ENCODE measurements at places on chromosomes 6 and 20.

DNA sequence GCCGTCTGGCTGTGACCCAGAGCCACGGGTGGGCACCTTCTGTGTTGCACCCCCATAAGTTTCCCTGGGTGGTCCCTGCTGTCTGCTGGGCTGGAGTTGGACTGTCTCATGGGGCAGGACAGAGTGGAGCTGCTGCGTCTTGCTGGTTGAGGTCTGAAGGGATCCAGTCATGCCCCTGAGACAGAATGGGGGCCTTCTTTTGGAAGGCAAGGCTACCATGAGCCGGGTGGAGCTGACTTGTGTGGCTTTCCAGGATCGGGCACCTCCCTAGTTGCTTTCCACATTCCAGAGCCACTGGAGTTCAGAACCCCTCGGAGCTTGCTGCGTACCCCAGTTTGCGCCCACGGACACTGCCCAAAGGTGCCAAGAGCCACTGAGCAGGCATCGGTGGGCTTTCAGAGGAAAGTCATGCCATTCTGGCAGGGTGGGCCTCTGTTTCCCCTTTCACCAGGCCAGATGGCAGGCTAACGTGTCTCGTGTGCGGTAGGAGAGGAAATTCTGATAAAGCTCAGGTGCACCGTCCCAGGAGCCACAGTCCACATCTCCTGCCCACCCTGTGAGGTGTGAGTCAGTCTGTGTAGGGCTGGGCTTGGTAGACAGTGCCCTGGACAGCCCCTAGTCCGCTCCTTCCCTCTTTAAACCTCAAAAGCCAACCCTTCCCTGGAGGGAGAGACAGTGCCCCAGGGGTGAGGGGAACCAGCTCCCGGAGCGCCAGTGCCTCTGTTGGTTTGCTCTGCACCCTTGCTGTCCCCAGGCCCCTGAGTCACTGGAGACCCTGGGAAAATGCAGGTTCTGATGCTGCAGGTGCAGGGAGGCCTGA lies 125.3 kb downstream of the SYCP2 start:
- no peak for DNase-seq

- DNase-seq: no peak
Observed at GRCh38 chr6:64081453-64081852, 445.9 kb downstream of the PHF3 start.

GRCh38 chr6:88238065-88238464 lies 71.9 kb upstream of the CNR1 start:
- DNase-seq: peak; percentile 58

- no peak for DNase-seq
Observed at GRCh38 chr6:70797625-70798024, 129.9 kb downstream of the SMAP1 start.

DNA sequence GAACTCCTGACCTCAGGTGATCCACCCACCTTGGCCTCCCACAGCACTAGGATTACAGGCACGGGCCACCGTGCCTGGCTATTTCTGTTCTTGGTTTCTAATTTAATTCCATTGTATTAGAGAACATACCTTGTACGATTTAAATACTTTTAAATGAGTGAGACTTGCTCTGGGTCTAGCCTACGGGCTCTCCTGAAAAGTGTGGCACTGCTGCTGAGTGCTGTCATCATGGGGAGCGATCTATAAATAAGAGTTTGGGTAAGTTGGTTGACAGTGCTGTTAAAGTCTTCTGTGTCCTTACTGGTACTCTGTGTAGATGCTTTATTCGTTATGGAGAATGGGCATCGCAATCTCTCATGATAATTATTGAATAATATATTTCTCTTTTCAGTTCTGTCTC lies 35.0 kb upstream of the BHLHE23 start:
- DNase-seq: no peak

DNA sequence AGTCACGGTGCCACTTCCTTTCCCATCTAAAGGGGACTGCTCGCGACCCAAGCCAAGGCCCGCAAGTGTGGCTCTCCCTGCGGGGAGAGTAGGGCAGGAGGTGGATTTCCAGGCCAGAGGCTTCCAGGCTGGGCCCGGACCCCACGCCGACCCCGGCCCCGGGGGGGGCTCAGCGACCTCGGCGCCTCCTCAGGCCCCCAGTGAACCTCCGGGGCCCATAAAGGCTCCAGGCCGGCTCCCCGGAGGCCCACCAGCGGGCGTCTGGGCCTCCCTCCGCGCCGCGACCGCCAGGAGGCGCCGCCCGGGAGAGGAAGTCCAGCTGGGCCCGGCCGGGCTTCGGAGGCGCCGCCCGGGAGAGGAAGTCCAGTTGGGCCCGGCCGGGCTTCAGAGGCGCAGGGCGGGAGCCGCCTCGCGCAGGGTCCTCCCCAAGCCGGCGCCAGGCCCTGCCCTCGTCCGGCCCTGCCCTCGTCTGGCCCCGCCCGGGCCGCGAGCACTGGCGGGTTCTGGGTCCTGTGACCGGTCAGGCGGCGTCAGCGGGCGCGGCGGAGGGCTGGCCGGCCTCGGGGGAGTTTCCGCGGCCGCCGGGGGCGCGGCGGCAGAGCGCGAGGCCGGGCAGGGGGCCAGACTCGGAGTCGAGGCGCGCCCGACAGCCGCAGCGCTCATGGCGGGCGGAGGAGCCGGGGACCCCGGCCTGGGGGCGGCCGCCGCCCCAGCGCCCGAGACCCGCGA lies at the start of gene RAB32:
Gene RAB32 (plus strand): TSS at position 623 of the 729 bp plus-strand sequence. CDS start 39 bp downstream, at position 662.
- DNase-seq: peak; percentile 89

DNA sequence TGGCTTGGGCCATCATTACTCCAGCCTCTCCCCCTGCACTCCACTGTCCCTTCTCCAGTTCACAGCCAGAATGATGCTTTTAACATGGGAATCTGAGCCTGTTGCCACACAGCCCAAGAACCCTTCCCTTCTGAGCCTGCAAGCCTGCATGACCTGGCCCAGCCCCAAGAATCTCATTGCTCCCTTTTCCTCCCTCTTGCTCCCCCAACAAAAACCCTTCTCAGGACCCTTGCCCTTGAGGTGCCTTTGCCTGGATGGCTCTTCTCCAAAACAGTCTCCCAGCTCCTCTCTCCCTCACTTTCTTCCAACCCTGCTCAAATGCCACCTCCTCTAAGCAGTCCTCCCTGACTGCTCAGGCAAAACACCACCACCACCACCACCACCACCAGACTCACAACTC lies 157.2 kb downstream of the ANKRD60 start:
- DNase-seq: no peak

DNA sequence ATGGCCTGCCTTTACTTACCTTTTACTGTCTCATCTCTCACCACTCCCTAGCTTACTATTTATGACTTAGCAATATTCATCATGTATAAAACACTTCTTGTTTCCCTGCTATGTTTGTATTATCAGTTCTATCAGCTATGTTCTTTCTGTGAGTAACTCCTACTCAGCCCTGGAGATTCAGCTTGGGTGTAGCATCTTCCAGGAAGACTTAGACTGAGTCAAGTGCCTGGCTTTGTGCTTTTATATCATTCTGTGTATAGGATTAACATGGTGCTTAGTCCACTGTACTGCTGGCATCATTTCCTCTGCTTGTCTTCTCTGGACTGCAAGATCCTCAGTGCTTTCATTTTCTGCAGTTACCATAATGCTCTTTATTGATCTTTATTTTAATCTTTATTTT lies 257.8 kb downstream of the BTBD3 start:
- DNase-seq: no peak

DNA sequence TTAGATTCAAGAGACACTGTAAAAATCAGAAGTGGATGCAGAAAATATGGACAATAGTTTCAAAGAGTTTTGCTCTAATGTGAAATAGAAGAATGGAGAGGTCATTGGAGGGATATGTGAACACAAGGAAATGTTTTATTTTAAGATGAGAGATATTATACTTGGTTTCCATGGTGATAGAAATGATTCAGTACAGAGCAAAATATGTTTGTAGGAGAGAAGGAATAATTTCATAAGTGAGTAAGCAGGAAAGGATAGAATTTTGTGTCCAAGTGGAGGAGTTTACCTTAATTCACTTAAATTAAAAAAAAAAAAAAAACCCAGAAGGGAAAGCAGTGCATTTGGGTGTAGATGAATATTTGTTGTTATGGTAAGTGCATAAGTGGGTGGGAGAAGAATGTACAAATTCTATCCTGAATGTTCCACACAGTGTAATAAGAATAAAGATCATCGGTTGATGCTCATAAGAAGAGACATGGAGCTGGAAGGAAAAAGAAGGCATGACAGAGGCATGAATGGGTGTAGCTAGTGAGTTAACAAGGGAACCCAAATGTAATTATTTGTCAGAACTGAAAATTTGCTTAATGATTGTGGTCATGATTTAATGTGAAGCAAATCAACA lies 688.9 kb upstream of the GJE1 start:
- no peak for DNase-seq

GRCh38 chr20:20363434-20363798 lies 4.5 kb upstream of the INSM1 start:
- no peak for DNase-seq

- DNase-seq: no peak
Observed at GRCh38 chr20:19380211-19380610, 167.8 kb downstream of the SLC24A3 start.

- no peak for DNase-seq
Observed at GRCh38 chr6:133787859-133788505, 100.9 kb upstream of the TCF21 start.

DNA sequence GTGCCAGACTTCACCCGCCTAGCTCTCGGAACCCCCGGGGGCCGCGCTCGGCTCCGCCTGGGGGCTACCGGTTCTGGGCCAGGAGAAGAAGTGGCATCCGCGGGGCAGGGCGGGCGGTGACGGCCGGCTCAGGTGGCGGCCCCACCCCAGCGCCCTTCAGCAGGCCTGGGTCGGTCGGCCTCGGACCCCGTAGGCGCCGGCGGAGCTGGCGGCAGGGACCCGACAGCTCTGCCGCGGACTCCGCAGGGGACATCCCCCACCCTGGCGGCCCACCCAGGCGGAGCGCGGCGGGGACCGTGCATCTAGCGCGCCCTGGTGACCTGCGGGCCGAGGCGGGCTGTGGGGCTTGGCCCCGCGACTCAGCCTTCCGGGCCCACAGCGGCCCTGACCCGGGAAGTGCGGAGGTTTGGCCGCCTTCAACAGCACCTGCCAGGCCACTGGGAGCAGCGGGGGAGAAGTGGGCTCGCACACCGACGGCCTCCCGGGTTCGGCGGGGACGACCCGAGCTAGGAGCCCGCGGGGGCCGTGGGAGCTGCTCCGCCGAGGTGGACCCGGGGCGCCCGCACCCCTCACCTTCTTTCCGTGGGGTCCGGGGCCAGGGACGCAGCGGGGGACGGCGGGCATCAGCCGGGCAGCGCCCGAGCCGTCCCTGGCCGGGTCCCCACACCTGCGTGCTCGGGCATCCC lies 87.1 kb downstream of the TMEM242 start:
- no peak for DNase-seq

GRCh38 chr6:135113860-135114259 lies 59.2 kb upstream of the HBS1L start:
- DNase-seq: no peak

GRCh38 chr6:129059650-129060049 lies 176.7 kb downstream of the LAMA2 start:
- DNase-seq: peak; percentile 35

DNA sequence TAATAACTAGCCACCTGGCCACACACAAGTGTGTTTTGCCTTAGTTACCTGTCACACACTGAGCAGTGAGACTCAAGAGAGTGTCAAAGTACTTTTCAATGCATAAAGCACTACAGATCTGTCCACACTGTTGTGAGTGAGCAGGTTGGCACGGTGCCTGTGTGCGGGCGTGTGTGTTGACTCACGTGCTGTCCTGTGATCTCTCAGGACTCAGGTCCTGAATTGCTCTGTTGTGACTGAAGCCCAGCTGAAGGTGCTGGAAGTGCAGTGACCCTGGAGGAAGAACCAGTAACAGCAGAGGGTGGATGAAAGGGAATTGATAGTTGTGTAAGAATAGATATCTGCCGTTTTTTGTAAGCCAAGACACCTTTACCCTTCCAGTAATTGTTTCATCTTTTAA lies 18.3 kb downstream of the SLC16A10 start:
- peak; percentile 81 for DNase-seq

GRCh38 chr20:20448881-20449280 lies 81.0 kb downstream of the INSM1 start:
- no peak for DNase-seq

DNA sequence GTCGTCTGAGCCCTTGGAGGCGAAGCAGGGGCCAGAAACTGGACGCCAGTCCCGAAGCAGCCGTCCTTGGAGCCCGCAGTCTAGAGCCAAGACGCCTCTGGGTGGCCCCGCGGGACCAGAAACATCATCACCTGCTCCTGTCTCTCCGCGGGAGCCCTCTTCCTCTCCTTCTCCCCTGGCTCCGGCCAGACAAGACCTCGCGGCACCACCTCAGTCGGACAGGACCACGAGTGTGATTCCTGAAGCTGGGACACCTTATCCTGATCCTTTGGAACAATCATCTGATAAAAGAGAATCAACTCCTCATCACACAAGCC lies 416 bp downstream of the RSPH4A start:
- no peak for DNase-seq

GRCh38 chr6:7777074-7777473 lies 51.2 kb downstream of the BMP6 start:
- no peak for DNase-seq

DNA sequence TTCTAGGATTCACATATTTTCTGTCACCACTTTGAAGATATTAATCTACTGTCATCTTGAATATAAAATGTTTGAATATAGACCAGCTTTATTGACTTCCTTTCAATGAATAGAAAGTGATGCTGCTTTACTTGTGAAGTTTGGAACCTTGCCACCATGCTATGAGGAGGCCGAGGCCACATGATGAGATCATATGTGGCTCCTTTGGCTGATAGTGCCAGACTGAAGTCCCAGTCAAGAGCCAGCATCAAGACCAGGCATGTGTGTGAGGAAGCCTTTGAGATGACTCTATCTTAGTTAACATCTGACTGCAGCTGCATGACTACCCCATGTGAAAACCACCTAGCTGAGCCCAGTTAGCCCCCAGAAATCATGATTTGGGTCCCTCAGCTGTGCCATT lies 169.5 kb downstream of the OTOR start:
- no peak for DNase-seq

- no peak for DNase-seq
Observed at GRCh38 chr6:15824811-15825210, 162.0 kb upstream of the DTNBP1 start.

DNA sequence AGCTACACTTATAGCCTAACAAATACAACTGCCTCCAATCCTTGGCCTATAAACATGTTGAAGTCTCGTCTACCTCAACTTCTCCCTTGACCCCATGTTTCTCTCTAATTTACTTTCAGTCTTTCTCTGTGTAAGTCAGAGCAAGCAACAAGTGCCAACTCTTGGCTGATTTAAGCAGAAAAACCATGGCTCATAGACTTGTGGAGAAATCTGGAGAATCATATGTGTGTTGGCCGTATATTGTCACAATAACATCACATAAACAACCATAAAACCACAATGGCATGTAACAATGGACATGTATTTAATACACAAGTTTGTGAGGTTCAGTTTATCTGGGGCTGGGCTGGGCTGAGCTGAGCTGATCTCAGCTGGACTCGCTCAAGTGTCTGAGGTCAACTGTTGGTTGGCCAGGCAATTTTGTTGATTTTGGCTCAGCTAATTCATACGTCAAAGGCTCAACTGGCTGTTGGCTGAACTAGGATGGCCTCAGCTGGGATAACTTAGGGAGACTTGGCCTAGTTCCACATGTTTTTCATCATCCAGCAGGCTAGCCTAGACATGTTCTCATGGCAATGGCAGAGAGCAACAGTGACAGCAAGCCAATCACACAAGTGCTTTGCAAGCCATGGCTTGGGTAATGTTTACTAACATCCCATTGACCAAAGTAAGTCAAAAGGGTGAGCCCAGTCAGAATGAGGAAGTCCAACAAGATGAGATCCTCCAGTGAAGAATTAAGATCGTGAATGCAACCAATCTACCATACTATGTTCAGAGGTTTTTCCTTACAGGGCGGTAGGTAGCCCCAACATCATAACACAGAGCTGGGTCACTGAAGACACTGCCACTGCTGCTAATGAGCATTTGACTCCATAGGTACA lies 12.9 kb upstream of the TBC1D22B start:
- DNase-seq: peak; percentile 64

Measured in OCI-M1 (cell line).